Endodermal cell (in vitro differentiated cells): ENCODE measurements at places on chromosomes 5 and 9.
A peak's percentile ranks its signal among the peaks of the same experiment; 100 is the strongest.

DNA sequence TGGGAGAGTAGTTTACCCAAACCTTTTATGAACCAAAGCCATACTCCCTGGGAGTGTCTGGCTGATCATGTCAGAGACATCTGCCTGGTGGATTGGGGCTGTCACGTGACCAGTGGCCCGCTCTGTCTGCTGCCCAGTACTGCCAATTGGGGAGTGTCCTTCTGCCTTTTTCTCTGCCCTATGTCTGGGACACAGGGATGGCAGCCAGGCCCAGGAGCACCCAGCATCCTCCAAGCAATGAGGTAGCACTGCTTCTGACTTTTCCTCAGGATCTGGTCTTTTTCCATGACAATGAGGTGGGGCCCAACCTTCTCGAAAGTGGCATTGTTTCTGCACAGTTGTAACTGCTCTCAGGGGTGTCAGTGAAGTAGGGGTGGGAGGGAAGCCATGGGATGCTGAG lies 21.8 kb downstream of the DAPK1 start:
- DNase-seq = peak; percentile 60

DNA sequence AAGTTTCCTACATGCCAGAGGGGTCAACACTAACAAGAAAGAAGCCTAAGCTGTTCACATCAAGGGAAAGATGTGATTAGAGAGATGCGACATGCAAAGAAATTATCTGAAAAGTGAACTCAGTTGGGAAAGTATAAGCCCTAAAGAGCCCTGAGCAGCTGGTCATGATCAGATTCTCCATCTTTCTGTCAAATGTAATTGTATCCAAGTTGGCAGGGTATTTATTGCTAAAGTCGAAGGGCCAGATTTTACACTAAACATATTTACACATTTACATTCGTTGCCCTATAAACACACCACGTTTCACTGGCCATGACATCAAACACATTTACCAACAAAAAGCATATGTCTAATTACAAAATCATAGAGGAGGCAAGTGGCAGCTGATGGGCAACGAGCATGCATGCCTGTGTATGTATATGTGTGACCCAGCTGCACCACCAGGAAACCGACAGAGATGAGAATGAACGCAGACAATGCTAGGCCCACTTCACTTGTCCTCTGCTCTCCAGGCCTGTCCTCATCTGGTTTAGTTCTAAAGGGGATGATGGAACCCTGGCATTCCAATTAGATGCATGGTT lies 6.3 kb downstream of the FOXD1 start:
- DNase-seq = no peak

- DNase-seq = no peak
Observed at GRCh38 chr9:135480940-135481310, 1.3 kb downstream of the PPP1R26 start.

GRCh38 chr5:132260714-132261551 lies 3.4 kb downstream of the PDLIM4 start:
- peak; percentile 31 for DNase-seq

GRCh38 chr9:129094387-129095169 lies 13.7 kb downstream of the DOLPP1 start:
- no peak for DNase-seq

DNA sequence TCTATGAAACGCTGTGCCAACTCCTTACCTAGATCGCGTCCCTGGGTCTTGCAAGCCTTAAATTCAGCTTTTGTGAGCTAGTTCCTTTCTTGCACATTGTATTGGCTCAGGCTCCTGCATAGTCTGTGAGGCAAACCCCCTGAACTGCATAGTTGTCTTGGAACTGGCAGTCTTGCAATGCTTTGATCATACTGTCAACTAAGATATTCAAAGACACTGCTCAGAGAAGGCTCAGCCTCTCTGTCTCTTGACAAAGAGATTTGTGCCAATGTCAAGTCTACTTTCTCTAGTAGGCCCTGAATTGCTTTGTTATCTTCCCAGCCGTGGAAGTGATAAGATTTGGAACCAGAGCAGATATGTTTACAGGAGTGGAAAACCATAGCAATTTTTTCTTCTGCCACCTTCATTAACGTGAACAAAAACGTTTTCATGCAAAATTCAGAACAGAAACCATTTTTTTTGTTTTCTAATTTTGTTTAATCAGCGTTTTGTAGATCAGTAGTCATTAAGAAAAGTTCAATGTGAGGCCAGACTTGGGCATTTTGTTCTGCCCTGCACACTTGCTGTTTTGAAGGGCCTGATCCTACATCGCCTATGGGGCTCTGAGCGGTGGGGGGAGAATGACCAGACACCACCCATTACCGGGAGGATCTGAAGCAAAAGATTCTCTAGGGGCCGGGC lies 27.6 kb upstream of the ENTREP1 start:
- DNase-seq = no peak

GRCh38 chr5:13215806-13216205 lies 728.7 kb downstream of the DNAH5 start:
- DNase-seq = no peak

- DNase-seq = peak; percentile 78
Observed at GRCh38 chr5:50967563-50968355, 301.3 kb downstream of the PARP8 start.
